T follicular helper cell (primary cell): ENCODE measurements at places on chromosomes 1 and 21.

- no peak for DNase-seq
Observed at GRCh38 chr1:201540846-201541735, 2.2 kb downstream of the NAV1 start.

- no peak for DNase-seq
Observed at GRCh38 chr1:182170891-182171461, 109.5 kb upstream of the ZNF648 start.

- DNase-seq, result no peak
Observed at GRCh38 chr1:87894062-87894461, 565.4 kb downstream of the LMO4 start.

DNA sequence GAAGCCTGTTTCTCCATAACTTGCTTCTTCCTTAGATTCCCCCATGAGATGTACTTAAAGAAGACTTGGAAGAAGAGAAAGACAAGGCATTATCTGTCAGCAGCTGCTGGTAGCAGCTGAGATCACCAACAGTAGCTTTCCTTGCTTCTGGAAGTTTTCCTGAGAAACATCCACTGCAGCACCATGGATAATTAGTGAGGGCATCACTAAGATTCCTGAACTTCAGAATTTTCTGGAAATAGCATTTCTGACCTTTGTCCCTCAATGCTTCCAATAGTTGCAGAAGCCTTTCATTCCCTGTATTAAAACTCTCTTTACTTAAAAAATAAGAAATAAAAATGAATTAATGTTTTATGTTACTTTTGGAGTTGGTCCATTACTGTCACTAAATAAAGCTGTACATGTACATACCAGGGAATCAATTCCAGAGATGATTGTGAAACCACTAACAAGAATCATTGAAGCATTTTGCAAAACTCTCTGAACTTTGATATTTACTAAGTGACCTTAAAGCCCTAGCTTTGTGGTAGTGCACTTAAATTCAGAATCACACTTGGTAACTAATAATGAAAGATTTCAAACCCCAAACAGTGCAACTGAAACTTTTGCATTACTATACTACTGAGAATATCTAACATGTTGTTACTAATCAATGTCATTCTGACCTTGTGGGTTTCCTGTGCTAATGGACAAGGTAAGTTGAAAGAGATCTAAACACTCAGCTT lies at the start of gene CFHR4:
CFHR4 (plus strand) TSS at position 538 of the 725 bp plus-strand sequence; CDS start at position 637, 99 bp downstream.
- DNase-seq, result no peak
